ENCODE measurements at places on chromosomes 6 and 20.

GRCh38 chr20:31698803-31699718 lies 23.6 kb downstream of the BCL2L1 start:
- peak; percentile 81 for DNase-seq

DNA sequence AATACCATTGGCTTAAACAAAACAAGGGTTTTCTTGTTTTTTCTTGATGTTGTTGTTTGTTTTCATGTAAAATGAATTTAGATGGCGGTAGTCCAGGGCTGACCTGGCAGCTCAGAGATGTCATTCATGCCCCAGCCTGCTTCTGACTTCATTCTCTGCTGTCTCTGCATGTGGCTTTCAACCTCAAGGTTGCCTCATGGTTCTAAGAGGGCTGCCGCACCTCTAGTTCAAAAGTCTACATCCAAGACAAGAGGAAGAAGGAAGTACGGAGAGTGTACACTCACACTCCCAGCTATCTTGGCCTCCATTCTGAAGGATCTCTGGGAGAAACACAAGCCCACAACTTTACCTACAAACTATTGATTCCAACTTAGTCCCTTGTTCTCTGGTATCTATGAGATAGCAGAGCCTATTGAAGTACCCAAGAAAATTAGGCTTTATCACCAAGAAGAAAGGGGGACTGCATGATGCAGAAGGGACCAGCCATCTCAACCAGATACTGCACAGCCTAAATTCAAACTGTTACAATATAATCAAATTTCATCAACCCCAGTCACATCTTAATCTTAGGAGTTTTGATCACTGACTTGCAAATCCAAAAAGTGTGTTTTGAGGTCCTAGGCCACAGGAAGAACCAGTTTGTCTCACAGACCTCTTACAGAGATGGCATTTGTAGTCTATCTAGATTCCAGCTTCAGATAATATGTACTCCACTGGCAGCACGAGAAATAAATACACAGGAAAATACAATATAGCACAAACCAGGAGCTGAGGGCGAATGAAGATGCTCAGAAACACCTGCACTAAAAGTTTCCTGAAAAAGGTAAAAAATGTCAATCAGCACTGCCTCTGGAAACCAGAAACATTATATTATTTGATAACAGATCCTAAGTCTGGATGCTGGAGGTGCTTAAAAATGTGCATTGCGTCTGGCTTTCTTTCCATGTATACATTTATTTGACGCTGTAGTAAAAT lies 866 bp upstream of the BTN3A3 start:
- DNase-seq: no peak

DNA sequence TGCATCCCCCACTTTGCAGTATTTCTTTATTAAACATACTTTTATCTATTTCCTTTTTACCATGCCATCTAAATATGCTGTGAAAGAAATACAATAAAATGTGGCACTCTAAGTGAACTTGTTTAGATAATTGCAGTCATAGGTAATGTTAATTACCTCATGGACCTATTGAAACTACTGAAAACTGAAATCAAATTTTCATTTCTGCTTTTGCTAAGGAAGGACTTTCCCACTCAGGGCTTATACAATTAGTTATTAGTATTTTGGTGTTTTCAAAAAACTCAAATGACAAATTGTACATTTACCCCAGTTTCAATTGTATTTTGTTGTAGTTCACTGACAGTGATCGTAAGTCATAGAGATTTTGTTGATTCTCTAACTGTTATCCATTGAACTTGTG lies 88.4 kb downstream of the ID4 start:
- peak; percentile 5 for DNase-seq

DNA sequence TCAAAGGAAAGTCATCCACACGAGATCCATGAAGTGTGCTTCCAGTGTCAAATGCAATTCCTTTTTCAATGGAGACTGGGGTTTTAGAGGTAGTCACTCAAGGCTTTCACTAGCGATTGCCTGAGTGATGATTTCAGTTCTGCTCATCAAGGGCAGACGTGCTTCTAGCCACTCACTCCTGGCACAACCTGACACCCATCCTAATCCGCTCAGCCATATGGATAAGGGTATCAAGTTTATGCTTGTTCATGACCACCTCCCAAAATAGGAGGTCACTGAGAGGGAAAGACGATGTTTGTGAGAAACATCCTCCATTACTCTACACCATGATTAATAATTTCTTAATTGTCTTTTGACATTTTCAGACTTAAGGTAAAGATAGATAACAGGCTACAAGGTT lies 91.3 kb upstream of the HEY2 start:
- DNase-seq: no peak

GRCh38 chr6:35177596-35177995 lies 36.2 kb upstream of the SCUBE3 start:
- DNase-seq: no peak

- DNase-seq: no peak
These were observed 338.4 kb downstream of the THBS2 start for GRCh38 chr6:168915242-168915641.

GRCh38 chr6:170166511-170167122 lies 124.3 kb downstream of the DLL1 start:
- no peak for DNase-seq

GRCh38 chr6:340186-340955 lies 48.1 kb downstream of the DUSP22 start:
- no peak for DNase-seq
